ENCODE measurements at places on chromosomes 3 and 15.
A peak's percentile ranks its signal among the peaks of the same experiment; 100 is the strongest.

- DNase-seq = no peak
Measured at GRCh38 chr3:122167630-122168029, 15.8 kb upstream of the CASR start.

DNA sequence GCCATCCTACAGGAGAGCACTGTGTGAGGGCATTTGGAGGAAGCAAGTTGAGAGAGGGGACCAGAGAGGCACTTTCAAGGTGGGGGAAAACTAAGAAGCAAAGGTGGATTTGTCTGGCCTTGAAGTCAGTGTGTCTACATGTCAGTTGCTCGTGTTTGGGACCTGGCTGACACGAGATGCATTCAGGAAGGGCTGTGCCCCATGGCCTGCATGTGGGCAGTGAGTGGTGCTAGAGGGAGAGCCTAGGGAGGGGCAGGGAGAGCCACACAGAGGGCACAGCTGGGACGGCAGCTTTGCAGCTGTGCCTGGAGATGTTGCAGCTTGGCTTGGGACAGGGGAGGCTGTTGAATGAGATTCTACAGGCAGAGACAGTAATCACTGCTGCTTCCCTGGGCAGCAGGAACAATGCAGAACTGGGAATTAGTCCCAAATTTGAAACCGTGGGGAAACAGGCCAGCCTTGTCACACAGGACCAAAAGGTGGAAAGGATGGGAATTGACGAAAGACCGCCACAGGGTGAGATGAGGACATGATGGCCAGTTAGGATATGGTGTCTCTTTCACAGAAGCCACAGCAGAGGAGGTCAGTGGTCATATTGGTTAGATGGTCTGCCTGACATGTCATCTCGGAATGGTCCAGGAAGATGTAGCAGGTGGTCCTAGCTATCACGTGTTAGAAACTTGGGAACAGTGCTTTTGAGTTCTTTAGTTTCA lies 10.0 kb downstream of the SEC61A1 start:
- no peak for DNase-seq

DNA sequence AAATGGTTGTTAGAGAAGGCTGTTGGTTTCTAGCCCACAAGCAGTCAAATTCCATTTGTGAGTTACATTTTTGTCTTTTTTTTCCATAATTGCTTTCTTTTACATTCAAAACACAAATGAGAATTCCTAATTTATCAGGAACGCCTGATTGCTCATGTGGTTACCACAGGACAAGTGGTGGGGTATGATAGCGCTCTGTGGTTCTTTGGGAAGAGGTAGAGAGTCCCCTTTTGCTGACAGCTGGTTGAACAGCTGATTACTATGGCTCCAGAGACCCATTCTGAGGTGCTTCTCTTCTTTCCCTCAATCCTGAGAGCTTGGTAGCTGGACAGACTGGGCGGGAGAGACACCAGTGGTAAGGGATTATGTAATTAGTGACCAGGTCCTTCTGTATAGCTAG lies 24.4 kb downstream of the CNOT10 start:
- no peak for DNase-seq

GRCh38 chr3:6739288-6739687 lies 121.6 kb upstream of the GRM7 start:
- no peak for DNase-seq

- no peak for DNase-seq
Measured at GRCh38 chr3:192812743-192813383, 85.5 kb upstream of the FGF12 start.

DNA sequence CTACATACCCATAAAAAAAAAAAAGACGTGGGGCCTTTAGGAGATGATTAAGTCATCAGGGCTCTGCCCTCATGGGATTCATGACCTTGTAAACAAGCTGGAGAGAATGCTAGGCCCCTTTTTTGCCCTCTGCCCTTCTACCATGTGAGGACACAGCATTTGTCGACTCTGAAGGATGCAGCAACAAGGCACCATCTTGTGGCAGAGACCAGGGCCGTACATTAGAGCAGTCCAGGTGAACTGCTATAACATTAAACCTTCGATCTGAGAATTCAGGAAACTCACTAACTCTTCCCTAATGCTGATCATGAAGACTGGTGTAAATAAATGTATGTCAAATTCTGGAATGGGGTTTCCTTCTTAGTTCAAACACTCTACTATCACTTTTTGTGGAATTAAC lies 30.7 kb upstream of the SIAH2 start:
- DNase-seq = no peak

GRCh38 chr15:90711842-90712241 lies 5.3 kb upstream of the BLM start:
- DNase-seq = no peak

DNA sequence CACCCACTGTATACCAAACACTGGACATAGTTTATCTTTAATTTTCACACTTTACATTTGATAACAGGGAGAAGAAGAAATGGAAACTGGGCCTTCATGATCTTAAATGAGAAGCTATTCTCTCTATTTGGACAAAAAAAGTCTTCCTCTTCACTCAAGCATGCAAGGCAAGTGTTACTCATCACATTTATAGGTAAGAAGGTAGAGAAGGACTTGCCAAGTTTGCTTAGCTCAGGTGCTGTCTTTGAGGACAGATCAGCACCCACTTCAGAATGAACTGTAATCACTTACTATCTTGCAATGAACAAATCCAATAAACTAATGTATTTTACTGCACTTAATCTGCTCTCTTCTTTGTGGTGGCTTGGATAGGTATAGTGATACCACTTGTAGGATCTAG lies 1.1 kb upstream of the MYH15 start:
- DNase-seq = no peak

DNA sequence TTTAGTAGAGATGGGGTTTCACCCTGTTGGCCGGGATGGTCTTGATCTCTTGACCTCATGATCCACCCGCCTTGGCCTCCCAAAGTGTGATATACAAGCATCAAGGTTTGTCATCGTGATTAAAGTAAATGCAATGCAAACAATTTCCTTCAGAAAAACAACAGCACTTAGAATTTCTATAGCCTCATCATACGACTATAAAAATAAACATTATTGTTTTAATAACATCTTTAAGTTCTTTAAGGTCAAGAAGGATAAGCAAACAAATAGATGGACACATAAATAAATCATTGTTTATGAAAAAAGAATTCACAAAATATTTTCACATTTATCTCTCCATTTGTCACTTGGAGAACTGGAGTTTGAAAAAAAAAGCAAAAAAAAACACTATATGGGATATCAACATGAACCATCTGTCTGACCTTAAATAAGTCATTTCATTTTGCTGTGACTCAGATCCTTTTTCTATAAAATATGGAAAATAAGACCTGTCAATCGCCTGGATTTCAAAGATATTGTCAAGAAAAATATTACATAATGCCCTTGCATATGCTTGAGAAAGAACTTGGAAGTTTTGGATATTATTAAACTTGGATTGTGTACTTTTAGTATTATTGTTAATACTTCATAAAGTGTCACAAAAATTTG lies 642.0 kb upstream of the KCNMB2 start:
- no peak for DNase-seq

DNA sequence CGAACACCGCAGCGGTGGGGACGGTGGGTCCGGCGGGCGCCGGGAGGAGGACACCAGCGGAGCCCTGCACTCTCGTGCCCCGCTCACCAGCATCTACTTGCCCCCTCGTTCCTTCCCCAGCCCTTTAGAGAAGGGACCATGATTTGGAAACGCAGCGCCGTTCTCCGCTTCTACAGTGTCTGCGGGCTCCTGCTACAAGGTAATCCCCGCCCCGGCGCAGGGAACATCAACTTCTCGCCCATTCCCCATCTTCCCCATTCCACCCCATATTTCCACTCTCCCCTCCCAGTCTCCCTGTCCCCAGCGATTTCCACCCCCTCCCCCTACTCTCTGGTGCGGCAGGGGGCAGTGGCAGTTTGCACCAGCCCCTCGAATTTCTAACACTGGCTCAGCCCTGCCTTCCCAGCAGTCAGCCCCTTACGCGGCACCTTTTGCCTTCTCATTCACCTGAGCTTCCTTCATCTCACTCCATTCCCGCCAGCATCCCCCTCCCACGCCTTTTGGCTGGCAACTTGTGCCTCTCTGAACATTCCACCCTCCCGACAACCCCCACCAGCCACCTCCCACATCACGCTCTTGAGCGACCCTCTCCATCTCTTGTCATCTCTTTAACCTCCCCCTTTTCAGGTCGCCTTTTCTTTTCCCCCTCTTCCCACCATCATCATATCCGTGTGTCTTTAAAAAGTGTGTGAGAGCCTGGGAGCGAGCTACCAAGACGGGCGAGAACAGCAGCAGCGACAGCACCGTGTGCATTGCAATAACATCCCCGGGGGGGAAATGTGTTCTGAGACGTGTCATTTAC lies 882 bp downstream of the CADM2 start:
- peak; percentile 27 for DNase-seq

GRCh38 chr15:77800305-77800704 lies 167.6 kb upstream of the LINGO1 start:
- DNase-seq = no peak

- DNase-seq = no peak
Measured at GRCh38 chr3:41053220-41053619, 146.1 kb upstream of the CTNNB1 start.

DNA sequence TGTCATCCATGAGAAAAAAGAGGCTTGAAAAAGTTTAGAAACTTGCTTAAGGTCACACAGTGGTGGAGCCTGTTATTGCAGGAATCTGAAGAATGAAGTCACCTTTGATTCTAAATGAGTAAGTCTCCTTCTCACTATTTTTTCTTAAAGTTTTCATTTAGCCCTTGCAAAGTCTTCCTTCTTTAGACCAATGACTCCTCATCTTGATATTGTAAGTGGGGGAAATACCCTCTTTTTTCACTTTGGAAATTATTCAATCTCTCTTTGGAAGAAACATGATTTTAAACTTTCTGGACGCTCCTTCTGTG lies 787 bp upstream of the SLMAP start:
- no peak for DNase-seq
